ENCODE measurements at places on chromosomes 7 and 10. TPM values are rescaled to one million over a fixed set of nuclear protein-coding genes. Genes with fewer than 3 reads are reported as not detected.

TRIL gene
- 0.72 TPM for total RNA-seq

NPSR1 gene
- total RNA-seq, result not detected

ITIH5 gene
- total RNA-seq, result not detected

AKR1C8 gene
- total RNA-seq, result not detected

COL17A1 gene
- total RNA-seq, result 0.36 TPM

KNDC1 gene
- total RNA-seq, result 0.36 TPM

Data from cardiac atrium fibroblast (primary cell).